KG1 (cell line): ENCODE measurements at places on chromosomes 12 and 14.

DNA sequence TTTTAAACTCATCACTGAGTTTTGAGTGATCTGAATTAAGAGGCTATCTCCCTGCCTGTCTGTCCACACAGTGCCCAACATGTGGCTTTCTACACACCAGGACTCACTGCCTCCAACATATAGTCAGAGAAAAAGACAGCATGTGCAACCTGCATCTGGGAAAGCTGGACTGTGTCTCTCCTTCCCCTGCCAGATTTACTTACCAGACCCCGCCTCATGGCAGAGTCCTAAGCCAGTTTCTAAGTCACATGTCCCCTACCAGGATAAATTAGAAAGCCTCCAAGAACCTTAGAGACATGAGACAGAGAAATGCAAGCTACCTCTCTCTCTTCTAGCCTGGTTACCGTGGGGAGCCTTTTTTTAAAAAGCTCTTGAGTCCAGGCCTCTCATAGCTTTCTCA, 2.7 kb upstream of the HDAC7 start:
- no peak for DNase-seq

DNA sequence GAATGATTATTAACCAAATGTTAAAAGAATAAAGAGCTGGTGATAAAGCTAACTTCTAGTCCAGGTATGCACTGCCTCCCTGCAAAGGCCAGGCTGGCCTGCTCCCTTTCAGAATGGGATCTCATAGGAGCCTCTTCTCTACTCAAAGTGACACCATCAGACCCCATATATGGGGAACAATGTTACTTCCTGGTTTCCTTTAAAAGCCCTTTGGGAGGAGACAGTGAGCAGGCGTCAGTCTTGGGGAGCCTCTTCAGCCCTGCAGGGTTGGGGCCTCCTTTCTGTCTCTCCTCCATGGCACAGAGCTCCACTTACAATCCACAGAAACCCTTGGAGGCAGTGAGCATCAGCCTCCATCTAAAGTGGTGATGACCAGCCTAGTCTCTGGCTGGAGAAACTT, 17.3 kb upstream of the GPRC5A start:
- no peak for DNase-seq

DNA sequence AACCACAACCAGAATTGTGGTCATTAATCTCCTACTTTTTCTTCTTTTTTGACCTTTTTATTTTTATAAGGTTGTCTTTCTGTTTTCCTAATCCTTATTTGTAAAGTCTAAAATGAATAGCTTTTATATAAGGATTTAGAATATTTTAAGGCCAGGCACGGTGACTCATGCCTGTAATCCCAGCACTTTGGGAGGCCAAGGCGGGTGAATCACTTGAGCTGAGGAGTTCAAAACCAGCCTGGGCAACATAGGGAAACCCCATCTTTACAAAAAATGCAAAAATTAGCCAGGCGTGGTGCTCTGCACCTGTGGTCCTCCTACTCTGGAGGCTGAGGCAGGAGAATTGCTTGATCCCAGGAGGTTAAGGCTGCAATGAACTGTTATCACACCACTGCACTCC, 55.1 kb downstream of the IFT81 start:
- no peak for DNase-seq

DNA sequence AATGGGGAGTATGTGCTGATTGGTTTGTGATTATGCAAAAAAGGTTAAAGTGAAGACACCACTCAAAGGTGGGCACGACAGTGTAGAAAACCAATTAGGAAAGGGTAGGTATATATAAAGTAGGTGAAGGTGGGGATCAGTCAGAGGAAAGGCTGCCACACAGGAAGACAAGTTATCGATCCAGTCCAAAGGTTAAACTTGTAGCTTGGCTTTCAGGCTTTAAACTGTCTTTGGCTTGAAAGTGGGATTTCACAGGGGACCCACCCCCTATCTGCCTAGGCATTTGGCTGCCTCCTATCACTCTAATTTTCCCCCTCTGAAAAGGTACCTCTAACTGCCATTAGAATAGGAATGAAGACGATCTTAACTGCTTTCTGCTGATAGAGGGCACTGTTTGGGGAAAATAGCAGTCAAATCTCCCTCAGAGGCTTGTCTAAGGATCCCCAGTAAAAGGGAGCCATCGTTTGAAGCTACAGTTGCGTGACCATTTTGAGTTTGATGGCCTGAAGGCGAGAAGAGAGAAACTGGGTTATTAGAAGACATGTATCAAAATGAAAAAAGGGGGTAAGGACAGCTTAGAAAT, 250.2 kb downstream of the GPHN start:
- no peak for DNase-seq

DNA sequence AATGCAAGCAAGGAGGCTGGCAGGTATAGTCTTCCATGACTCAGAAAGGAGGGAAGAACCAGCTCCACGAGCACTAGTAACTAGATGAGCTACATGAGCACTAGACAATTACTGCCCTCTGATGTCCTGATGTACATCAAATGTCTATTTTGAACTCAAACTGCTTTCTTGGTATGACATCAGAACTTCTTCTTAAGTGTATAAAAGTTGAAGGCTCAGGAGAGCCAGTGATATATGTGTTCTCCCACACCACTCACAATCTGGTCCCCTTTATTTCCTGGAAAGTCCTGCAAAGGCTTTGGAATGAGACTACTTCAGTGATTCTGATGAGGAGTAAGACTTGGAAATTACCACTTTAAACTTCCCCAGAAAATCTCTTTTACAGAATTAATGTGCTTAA, 18.5 kb upstream of the DHRS7 start:
- no peak for DNase-seq

- DNase-seq: no peak
Measured at GRCh38 chr12:112848972-112849371, 57.4 kb downstream of the RPH3A start.

- no peak for DNase-seq
Measured at GRCh38 chr12:40020261-40020691, 85.6 kb downstream of the SLC2A13 start.

DNA sequence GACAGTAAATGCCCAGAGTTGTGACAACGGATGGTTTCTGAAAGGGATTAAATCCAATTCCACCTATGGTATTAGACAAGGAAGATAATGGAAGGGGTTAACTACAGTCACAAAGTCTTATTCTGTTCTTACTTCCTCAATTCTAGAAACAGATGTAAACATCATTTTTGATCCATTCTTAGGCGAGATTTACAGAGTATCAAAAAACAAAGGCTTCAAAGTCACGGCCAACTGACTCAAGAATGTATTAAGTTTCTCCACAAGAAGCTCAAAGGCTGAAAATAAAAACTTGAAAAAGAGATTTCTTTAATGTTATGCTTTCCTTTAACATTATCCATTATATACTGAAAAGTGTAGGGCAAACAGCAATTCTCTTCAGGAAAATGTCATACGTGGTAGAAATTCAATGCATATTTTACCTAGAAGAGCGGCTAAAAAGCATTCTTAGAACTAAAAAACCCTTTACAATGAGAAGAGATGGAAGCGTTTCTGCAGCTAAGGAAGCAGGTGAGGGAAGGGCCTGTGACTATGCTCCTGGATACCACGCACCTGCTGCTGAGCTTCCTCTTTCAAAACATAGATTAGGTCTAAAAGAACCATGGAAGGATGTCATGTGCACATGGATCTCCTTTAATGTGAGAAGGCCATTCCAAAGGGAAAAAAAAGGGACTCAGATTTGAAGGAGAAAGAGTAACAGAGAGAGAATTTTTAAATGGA, 185.8 kb downstream of the STXBP6 start:
- DNase-seq: no peak

- DNase-seq: no peak
Measured at GRCh38 chr14:21263284-21264024, 5.8 kb downstream of the HNRNPC start.

- no peak for DNase-seq
Measured at GRCh38 chr12:50992819-50993218, 33.4 kb downstream of the SLC11A2 start.

DNA sequence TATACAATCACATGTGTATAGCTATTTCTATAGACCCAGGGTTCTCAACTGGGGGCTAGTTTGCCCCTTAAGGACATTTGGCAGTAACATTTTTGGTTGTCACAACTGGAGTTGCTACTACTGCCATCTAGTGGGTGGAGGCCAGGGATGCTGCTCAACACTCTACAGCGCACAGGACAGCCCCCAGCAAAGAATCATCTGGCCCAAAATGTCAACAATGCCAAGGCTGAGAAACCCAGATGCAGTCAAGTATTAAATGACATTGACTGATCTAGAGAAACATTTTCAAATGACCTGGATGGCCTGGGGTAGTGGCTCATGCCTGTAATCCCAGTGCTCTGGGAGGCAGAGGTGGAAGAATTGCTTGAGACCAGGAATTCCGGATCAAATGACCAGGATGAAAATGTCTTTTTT, 5.8 kb downstream of the WSB2 start:
- peak; percentile 59 for DNase-seq

- no peak for DNase-seq
Measured at GRCh38 chr14:23895480-23895879, 58.1 kb upstream of the DHRS4 start.

GRCh38 chr12:78534311-78534710, 330.3 kb upstream of the SYT1 start:
- DNase-seq: no peak

GRCh38 chr14:88605594-88605993, 42.8 kb downstream of the ZC3H14 start:
- DNase-seq: no peak

DNA sequence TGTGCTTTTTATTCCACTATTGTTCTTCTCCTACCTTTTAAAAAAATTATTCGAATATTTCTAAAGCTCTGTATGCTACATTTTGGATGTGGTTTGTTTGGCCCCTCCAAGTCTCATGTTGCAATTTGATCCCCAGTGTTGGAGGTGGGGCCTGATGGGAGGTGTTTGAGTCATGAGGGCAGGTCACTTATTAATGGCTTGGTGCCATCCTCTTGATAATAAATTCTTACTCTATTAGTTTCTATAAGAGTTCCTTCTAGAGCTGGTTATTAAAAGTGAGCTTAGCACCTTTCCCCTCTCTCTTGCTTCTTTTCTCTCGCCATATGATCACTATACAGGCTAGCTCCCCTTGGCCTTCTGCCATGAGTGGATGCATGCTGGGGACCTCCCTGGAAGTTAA, 445.6 kb upstream of the PDE3A start:
- DNase-seq: no peak

GRCh38 chr12:41443690-41444089, 255.6 kb downstream of the PDZRN4 start:
- no peak for DNase-seq

DNA sequence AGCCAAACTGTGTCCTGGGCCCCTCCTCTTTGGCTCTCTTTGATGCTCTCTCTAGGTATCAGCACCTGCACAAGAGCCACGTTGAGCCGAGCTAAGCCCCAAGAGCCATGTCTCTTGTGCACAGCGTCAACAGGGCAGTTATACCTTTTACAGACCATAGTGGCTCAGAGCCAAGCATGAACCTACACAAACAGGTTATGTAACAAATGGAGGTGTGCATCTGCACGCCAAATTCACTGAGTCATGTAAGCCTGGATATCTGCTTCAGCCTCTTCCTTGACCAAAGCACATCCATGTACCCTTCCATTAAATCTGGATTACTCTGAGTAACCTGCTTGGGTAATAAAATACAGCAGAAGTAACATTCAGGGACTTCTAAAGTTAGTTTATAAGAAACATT, 509.7 kb downstream of the NAV3 start:
- DNase-seq: no peak

GRCh38 chr14:93964281-93964680, 12.1 kb downstream of the ASB2 start:
- no peak for DNase-seq

GRCh38 chr14:105205673-105206208, 24.6 kb upstream of the NUDT14 start:
- no peak for DNase-seq

- no peak for DNase-seq
Measured at GRCh38 chr14:102055181-102055901, 31.5 kb downstream of the HSP90AA1 start.

GRCh38 chr12:119134284-119135072, 44.3 kb upstream of the HSPB8 start:
- DNase-seq: no peak

DNA sequence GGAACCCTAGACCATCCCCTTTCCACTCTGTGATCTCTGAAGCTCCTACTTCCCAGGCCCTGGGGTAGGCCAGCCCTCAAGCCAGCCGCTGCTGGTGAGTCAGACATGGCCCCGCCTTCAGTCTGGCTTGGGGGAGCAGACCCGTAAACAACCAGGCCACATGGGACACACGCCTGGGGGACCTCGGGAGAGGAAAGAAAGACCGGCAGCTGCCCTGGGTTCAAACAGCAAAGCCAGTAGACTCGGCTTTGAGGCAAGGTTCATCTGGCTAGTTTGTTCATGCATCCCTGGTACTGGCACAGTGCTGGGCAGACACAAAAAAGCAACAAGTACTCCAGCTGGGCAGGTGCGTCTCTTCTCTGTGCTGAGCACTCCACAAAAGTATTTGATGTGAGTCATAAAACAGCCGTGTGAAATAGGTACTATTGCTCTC, 101.9 kb downstream of the SETD3 start:
- DNase-seq: no peak

DNA sequence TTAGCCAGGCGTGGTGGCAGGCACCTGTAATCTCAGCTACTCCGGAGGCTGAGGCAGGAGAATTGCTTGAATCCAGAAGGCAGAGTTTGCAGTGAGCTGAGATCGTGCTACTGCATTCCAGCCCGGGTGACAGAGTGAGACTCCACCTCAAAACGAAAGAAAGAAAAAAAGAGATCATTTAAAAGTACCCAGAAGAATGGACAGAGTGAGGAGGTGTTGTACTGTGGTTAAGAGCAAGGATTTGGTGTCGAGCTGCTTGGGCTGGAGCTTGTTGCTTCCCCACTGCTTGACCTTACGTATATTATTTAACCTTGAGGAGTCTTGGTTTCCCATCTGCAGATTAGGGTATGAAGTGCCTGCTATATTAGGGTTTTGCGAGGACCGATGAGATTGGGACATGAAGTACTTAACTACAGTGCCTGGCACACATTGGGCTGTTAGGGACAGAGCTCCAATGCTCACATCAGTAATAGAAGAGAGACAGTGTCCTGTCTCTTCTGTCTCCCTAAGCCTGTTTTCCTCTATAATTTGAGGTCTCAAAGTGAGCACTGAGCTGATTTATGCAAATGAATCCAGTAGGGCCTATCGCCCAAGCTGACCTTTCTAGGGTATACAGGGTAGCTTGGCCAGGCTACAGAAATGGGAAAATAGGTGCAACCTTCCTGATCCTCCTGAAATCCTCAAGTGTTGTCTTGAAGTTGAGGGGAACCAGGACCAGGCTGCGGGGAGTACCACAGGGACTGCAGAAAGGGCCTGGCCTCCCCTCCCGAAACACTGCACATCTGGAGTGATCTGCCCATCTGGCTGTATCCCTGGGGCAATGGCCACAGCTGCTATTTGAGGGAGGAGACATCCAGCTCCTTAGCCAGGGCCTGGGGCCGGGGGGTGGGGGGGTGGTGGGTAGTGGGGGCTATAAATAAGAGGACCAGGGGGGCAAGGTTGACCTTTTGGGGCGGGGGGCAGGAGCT, 8.6 kb upstream of the HDAC7 start:
- no peak for DNase-seq

GRCh38 chr12:123905319-123905925, 67.2 kb downstream of the CCDC92 start:
- peak; percentile 22 for DNase-seq

DNA sequence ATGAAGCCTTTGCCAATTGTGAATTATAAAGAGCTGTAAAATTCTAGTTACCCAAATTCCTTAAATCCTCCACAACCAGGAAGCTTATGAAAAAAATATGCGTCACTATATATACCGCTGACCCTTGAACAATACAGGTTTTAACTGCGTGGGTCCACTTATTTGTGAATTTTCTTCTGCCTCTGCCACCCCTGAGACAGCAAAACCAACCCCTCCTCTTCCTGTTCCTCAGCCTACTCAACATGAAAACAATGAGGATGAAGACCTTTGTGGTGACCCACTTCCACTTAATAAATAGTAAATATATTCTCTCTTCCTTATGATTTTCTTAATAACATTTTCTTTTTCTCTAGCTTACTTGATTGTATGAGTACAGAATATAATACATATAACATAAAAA, 42.2 kb downstream of the CMKLR1 start:
- no peak for DNase-seq
